ENCODE measurements at places on chromosomes 6 and 20. TPM values are rescaled to one million over a fixed set of nuclear protein-coding genes. Genes with fewer than 3 reads are reported as not detected.
A peak's percentile ranks its signal among the peaks of the same experiment; 100 is the strongest.

SIRPD gene
- not detected for total RNA-seq

NKX2-2 gene
- total RNA-seq: not detected

FAM217A gene
- total RNA-seq: not detected

TFAP2D gene
- not detected for total RNA-seq

ENPP1 gene
- 3.4 TPM for total RNA-seq

TRIM31 gene
- not detected for total RNA-seq

EBF4 gene
- 2.5 TPM for total RNA-seq

ARFGEF3 gene
- total RNA-seq: 1.7 TPM

TAAR9 gene
- total RNA-seq: not detected

SPEF1 gene
- 0.31 TPM for total RNA-seq

DNA sequence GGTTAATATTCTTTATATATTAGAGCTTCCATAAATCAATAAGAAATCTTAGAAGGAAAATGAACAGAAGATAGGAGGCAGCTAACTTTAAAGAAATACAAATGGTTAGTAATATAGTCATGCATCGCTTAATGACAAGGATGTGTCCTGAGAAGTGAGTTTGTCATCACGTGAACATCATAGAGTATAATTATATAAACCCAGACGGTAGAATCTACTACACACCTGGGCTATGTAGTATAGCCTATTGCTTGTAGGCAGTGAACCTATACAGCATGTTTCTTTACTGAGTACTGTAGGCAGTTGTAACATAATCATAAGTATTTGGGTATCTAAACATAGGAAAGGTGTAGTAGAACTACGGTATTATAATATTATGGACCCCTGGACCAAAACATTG, 14.3 kb downstream of the TBPL1 start:
- DNase-seq: no peak
- peaks cover 17% of the 10 kb centered on the region for H3K4me1 ChIP-seq
- H3K27me3 ChIP-seq: no peaks in the 10 kb centered on the region

GRCh38 chr6:145428706-145429105, 306.6 kb downstream of the EPM2A start:
- H3K27ac ChIP-seq: no peak overlapping the region
- H3K4me3 ChIP-seq: no peak overlapping the region
- DNase-seq: no peak
- no peaks in the 10 kb centered on the region for H3K4me1 ChIP-seq
- no peaks in the 10 kb centered on the region for H3K36me3 ChIP-seq
- no peaks in the 10 kb centered on the region for H3K27me3 ChIP-seq

DNA sequence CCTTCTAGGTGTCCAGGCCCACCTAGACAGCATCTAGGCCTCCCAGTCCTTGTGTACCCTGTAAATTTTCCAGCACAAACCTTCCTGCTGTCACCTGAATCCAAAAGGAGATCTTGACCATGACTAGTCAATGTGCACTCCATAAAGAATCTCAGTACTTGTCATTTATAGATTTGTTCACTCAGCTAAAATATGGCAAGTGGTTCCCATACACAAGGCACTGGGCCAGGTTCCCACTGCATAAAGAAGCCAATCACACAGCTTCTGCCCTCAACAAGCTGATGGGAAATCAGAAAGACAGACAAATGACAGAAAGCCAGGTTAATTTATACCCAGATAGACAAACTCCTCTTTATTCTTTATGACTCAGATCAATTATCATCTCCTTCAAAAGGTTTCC, 526.8 kb downstream of the CD83 start:
- H3K4me1 ChIP-seq: no peaks in the 10 kb centered on the region
- no peak overlapping the region for H3K4me3 ChIP-seq
- H3K36me3 ChIP-seq: no peaks in the 10 kb centered on the region
- no peak overlapping the region for H3K27ac ChIP-seq
- no peak for DNase-seq

GRCh38 chr6:130494729-130495128, 128.9 kb downstream of the TMEM200A start:
- no peaks in the 10 kb centered on the region for H3K27me3 ChIP-seq
- no peaks in the 10 kb centered on the region for H3K4me1 ChIP-seq
- no peak overlapping the region for H3K27ac ChIP-seq
- no peak overlapping the region for H3K4me3 ChIP-seq
- DNase-seq: no peak

- no peaks in the 10 kb centered on the region for H3K27me3 ChIP-seq
- no peak overlapping the region for H3K4me3 ChIP-seq
- no peaks in the 10 kb centered on the region for H3K36me3 ChIP-seq
- no peaks in the 10 kb centered on the region for H3K4me1 ChIP-seq
- no peak overlapping the region for H3K27ac ChIP-seq
Measured at GRCh38 chr6:123091091-123091895, 95.3 kb downstream of the CLVS2 start.

DNA sequence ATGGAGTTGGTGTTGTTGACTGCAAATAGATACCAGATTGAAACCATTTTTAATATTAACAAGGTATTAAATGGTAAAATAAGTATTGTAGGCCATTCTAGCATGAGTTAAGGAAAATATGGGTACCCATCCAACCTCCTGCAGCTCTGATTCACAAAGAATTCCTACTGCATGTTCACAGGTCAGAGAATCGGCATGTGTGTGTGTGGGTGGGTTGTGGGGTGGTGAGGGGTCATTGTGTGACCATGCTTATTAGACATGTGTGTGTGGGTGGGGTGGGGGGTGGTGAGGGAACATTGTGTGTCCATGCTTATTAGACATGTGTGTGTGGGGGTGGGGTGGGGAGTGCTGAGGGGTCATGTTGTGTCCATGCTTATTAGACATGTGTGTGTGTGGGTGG, 3.2 kb downstream of the IYD start:
- H3K27me3 ChIP-seq: no peaks in the 10 kb centered on the region
- H3K4me1 ChIP-seq: no peaks in the 10 kb centered on the region
- no peak for DNase-seq
- H3K4me3 ChIP-seq: no peak overlapping the region
- no peak overlapping the region for H3K27ac ChIP-seq

- H3K27ac ChIP-seq: peak overlapping the region; percentile 97
- H3K36me3 ChIP-seq: no peaks in the 10 kb centered on the region
- H3K4me1 ChIP-seq: peaks cover 85% of the 10 kb centered on the region
- DNase-seq: peak; percentile 91
Measured at GRCh38 chr6:7140631-7141378, 33.0 kb downstream of the RREB1 start.

DNA sequence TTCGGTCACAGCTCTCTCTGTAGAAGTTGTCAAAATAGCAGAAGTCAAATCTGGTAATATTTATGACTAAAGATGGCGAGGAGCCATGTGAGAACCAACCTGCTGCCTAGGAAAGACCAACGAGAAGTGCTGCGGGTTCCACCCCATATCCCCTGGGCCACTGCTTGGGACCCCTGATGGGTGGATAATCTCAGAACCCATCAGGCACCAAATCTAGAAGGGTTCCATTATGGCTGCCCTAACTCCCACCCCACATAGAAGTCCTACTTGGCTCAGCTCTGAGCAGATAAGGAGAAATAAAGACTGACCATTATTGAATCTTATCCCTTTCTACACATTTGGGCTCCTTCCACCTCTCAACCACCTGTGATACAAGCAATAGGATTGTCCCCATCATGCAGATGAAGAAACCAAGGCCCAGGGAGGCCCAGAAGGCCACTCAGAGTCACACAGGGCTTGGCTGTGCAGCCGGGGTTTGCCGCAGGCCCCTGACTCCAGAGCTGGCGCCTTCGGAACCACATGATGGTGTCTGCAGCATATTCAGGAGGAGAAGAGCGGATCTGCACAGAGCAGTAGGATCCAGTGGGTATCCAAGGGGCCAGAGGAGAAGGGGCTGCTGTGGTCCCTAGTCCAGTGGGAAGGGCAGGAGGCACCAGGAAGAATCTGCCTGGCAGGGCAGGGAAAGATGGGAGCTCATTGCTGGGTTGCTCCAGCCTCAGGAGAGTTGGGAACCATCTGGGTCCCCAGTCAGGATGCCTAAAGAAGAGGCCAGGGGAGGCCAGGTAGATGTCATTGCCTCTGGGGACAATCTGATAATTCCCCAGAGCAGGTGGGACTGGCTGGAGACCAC, 9.6 kb upstream of the PCMTD2 start:
- no peaks in the 10 kb centered on the region for H3K27me3 ChIP-seq
- H3K4me1 ChIP-seq: no peaks in the 10 kb centered on the region
- no peak overlapping the region for H3K27ac ChIP-seq
- H3K4me3 ChIP-seq: no peak overlapping the region

GRCh38 chr20:46545077-46545826, 5.2 kb downstream of the OCSTAMP start:
- H3K4me1 ChIP-seq: no peaks in the 10 kb centered on the region
- no peak overlapping the region for H3K27ac ChIP-seq
- no peaks in the 10 kb centered on the region for H3K27me3 ChIP-seq
- no peaks in the 10 kb centered on the region for H3K36me3 ChIP-seq

DNA sequence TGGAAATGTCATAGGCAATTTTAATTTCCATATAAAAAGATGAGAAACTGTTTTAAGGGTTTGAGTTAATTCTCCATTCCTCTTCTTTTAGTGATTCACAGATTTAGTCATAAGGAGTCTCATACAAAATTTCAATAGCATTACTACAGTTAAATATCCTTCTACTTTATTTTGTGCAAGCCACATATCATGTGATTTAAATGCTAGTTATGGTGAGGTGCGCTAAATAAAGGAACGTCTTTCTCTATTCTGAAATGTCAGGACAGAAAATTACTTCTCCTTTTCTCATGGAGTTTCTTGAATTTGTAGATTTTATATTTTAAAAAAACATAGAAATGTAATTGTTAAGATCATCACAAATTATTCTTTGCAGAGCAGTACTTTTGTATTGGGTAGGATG, 50.0 kb upstream of the SUPT3H start:
- H3K36me3 ChIP-seq: no peaks in the 10 kb centered on the region
- no peak overlapping the region for H3K27ac ChIP-seq
- no peak for DNase-seq
- no peak overlapping the region for H3K4me3 ChIP-seq

- H3K36me3 ChIP-seq: no peaks in the 10 kb centered on the region
- no peaks in the 10 kb centered on the region for H3K27me3 ChIP-seq
- DNase-seq: no peak
- H3K4me3 ChIP-seq: no peak overlapping the region
- peaks cover 42% of the 10 kb centered on the region for H3K4me1 ChIP-seq
Measured at GRCh38 chr20:17557675-17558006, 12.2 kb upstream of the DSTN start.

GRCh38 chr6:100568255-100568654, 103.5 kb upstream of the SIM1 start:
- no peaks in the 10 kb centered on the region for H3K27me3 ChIP-seq
- H3K36me3 ChIP-seq: no peaks in the 10 kb centered on the region
- H3K4me3 ChIP-seq: no peak overlapping the region

DNA sequence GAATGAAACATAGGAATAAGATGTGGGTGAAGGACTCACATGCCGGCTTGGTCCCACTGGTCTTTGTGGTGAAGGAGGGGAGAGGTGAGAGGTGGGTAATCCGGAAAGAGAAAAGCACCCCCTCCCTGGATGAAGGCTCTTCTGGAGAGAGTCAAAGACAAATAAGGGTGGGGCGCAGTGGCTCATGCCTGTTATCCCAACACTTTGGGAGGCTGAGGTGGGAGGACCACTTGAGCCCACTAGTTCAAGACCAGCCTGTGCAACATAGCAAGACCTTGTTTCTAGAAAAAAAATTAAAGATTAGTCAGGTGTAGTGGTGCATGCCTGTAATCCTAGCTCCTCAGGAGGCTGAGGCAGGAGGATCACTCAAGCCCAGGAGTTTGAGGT, 3.1 kb downstream of the LTB start:
- peaks cover 18% of the 10 kb centered on the region for H3K4me1 ChIP-seq
- H3K27me3 ChIP-seq: no peaks in the 10 kb centered on the region
- H3K4me3 ChIP-seq: no peak overlapping the region
- no peak for DNase-seq
- no peaks in the 10 kb centered on the region for H3K36me3 ChIP-seq

GRCh38 chr6:40962241-40962640, 76.8 kb downstream of the UNC5CL start:
- H3K4me1 ChIP-seq: no peaks in the 10 kb centered on the region
- no peak overlapping the region for H3K4me3 ChIP-seq
- no peak for DNase-seq
- H3K27me3 ChIP-seq: no peaks in the 10 kb centered on the region

- H3K27ac ChIP-seq: peak overlapping the region; percentile 91
- DNase-seq: peak; percentile 86
- no peaks in the 10 kb centered on the region for H3K36me3 ChIP-seq
- H3K4me3 ChIP-seq: peak overlapping the region; percentile 43
- H3K4me1 ChIP-seq: peaks cover 21% of the 10 kb centered on the region
Measured at GRCh38 chr6:26044140-26045064, 42.8 kb upstream of the HFE start.

DNA sequence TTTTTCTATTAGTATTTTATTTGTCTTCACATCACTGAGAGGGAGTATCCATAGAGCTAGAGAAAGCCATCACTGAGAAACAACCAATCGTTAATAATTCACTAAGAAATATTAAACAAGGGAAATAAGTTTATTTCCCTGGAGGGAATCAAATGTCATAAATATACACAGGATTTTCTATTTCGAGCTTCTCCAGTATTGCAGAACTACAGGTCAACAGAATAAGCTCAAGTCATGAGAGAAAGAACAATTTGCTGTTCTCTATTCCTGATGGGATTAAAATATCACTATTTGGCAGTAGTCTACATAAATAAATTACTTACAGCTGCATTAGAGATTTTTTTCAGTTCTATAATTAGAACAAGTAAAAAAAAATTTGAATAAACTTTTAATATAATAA, 2.2 kb upstream of the FAM162B start:
- no peak overlapping the region for H3K27ac ChIP-seq
- no peak overlapping the region for H3K4me3 ChIP-seq
- peaks cover 17% of the 10 kb centered on the region for H3K4me1 ChIP-seq
- H3K27me3 ChIP-seq: no peaks in the 10 kb centered on the region
- no peaks in the 10 kb centered on the region for H3K36me3 ChIP-seq

DNA sequence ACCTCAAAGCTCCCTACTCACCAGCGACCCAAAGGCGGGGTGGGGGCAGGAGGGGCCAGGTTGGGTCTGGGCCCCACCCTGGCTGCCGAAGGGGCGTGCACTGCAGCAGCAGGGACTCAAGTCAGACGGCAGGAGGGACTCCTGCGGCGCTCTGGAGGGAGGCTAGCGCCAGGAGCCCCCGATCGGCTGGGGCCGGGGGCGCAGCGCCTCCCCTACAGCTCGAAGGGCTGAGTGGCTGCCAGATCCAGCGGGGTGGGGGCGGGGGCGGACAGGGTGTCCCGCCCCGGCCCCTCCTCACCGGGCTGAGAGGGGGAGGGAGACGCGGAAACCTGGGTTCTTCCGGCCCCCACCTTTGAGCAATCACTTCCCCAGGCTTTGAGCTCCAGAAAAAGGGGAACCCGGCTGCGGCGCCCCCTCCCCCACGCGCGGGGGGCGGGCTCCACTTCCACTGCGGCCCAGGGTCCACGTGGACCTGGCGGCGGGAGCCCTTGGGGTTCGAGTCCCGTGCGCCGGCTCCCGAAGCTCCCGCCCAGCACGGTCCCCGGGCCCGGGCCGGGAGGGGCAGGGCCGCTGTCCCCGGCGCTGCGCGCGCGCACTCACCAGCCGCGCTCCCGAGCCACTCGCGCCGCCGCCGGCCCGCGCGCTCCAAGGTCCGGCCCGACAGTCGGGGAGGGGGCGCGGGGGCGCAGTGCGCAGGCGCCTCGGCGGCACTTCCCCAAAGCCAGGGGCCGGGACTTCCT, at the start of gene RGS19:
RGS19 (minus strand) TSS at position 246 of the 740 bp plus-strand sequence. CDS start 2,632 bp downstream, outside the sequence.
- peaks cover 61% of the 10 kb centered on the region for H3K4me1 ChIP-seq
- H3K36me3 ChIP-seq: no peaks in the 10 kb centered on the region
- peak within 1 kb of the TSS; percentile 81 for H3K27ac ChIP-seq
- no peak for DNase-seq
- H3K27me3 ChIP-seq: no peaks in the 10 kb centered on the region
